Endothelial cell of umbilical vein (primary cell): ENCODE measurements at places on chromosomes 5 and 9.

DNA sequence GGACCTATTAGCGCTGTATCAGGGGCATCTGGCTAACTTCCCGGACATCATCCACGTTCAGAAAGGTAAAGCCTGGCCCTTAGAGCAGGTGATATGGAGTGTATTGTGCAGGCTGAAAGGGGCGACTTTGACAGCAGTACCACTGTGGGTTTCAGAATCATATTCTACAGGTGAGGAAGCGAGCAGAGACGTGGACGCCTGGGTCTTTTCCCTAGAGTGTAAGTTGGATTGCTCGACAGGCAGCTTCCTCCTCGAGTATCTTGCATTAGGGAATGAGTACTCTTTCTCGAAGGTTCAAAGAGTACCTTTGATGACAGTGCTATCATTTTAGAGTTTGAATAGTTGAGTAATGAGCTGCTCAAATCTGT is 1.9 kb downstream of the SNX18 start:
- no peak for DNase-seq

DNA sequence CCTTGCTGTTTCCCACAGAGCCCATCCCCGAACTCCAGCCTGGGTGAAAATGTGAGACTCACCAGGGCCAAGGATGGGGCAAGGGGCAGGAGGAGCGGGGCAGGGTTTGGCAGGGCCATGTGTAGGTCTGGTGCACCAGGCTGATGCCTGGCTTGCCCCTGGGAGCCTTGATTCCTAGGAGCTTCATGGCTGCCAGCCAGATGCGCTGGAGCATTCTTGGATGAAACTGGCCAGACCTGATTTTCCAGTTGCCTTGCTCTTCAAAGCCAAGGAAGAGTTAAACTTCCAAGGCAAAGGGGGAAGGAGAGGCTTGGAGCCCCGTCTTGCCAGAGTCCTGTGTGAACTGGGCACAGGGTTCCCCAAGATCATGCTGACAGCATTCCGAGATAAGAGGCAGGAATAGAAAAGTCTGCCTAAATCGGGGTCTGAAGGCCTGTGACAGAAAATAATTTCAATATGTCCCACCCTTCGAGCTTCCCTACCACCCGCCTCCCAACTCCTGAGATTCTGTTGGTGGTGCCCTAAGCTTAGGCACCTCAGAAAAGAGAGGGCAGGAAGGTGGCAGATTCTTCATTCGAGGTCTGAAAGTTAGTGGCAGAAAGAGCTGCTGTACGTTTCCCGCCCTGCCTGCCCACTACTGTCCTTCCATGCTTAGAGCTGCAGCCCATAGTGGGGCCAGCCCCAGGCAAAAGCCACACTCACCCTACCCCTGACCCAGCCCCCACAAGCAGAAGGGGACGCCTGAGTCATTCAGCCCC is 20.4 kb downstream of the FAT2 start:
- no peak for DNase-seq

- no peak for DNase-seq
Observed at GRCh38 chr9:93057703-93058354, 672 bp upstream of the SUSD3 start.

DNA sequence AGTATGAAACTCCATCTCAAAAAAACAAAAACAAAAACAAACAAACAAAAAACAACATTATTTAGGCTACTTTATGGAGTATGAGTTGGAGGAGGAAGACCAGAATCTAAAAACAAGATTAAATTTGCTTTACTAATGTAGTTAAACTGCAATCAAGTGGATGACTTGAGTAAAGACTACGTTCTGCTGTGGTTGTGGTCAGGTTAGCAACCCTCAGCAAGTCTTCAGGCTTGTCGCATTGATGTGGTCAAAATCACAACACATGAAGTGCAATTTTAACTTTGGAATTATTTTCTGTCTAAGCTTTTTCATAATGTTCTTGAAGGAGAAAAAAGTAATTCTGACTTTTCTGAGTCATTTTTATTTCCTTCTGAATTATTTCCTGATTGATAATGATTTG is 43.1 kb downstream of the PDE6A start:
- DNase-seq: no peak
